PC-3 (cell line): ENCODE measurements at places on chromosomes 1 and 21. TPM values are rescaled to one million over a fixed set of nuclear protein-coding genes. Genes with fewer than 3 reads are reported as not detected.

PLEKHN1 gene
- total RNA-seq: 14.0 and 18.3 TPM in 2 replicates

SLC2A5 gene
- not detected in 2 replicates for total RNA-seq

FASLG gene
- 0.04 TPM in 1 of 2 replicates, not detected in the other for total RNA-seq

EPS8L3 gene
- not detected in 2 replicates for total RNA-seq

- peak; percentile 28 for DNase-seq
- H3K27me3 ChIP-seq: peaks cover 26% of the 10 kb centered on the region
- no peak overlapping the region for H3K4me3 ChIP-seq
- H3K4me1 ChIP-seq: no peaks in the 10 kb centered on the region
- H3K36me3 ChIP-seq: no peaks in the 10 kb centered on the region
Measured at GRCh38 chr1:18299441-18300338, 181.0 kb upstream of the KLHDC7A start.

DNA sequence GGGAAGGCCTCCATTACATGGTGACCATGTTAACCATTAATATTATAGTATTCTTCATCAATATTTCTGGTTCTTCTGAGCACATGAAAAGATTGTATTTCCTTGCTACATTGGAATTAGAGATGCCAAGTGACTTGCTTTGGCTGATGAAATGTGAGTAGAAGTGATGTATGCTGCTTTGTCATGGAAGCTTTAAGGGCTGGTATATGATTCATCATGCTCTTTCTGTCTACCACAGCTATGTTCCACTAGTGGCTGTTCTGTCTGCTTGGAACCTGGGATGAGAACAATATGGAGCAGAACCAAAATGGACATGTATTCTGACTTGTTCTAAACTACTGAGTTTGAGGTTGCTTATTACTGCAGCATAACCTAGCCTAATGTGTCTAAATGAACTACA is 163.3 kb downstream of the TM2D1 start:
- no peaks in the 10 kb centered on the region for H3K4me1 ChIP-seq
- no peak overlapping the region for H3K27ac ChIP-seq
- H3K4me3 ChIP-seq: no peak overlapping the region
- H3K27me3 ChIP-seq: no peaks in the 10 kb centered on the region

- no peaks in the 10 kb centered on the region for H3K27me3 ChIP-seq
- H3K36me3 ChIP-seq: no peaks in the 10 kb centered on the region
- H3K4me1 ChIP-seq: no peaks in the 10 kb centered on the region
- DNase-seq: no peak
- no peak overlapping the region for H3K4me3 ChIP-seq
- H3K27ac ChIP-seq: no peak overlapping the region
Measured at GRCh38 chr1:151130987-151131586, 15.3 kb downstream of the SEMA6C start.

DNA sequence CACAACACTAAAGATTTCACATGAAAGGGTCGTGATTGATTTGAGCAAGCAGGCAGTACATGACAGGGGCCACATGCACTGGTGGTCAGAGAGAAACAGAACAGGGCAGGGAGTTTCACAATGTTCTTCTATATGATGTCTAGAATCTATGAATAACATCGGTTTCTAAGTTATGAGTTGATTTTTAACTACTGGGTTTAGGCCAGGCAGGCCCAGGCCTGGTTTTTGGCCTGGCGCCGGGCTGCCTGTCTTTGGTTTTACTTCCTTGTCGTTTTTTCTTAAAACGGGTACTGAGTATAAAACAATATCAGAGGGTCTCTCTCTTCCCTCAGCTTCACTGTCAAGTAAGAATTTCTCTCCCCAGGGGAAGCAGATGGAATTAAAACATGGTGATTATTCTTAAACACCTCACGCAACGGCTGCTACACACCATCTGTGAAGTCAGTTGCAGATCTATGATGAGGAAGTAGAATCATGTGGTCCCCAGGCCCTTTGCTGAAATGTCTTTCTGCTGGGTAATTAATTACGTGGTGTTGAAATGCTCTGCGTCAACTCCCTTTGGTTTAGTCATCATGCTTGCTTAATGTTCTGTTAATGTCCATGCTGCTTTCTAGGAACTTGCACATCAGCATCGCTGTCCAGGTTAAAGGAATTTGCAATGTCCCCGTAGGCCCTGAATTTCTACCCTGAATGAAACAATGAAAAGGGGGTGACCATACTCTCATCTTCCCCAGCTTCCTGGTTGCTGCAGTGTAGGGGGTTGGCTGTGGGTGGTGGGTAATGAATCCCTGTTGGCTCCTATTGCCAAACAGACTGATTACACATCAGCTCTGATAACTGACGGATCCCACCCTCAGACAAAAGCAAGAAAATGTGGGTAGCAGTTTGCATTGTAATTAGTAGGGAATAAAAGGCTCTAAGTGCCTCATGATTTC is 70.3 kb downstream of the SERINC2 start:
- DNase-seq: no peak
- H3K27ac ChIP-seq: no peak overlapping the region
- no peaks in the 10 kb centered on the region for H3K36me3 ChIP-seq
- H3K4me1 ChIP-seq: no peaks in the 10 kb centered on the region

DNA sequence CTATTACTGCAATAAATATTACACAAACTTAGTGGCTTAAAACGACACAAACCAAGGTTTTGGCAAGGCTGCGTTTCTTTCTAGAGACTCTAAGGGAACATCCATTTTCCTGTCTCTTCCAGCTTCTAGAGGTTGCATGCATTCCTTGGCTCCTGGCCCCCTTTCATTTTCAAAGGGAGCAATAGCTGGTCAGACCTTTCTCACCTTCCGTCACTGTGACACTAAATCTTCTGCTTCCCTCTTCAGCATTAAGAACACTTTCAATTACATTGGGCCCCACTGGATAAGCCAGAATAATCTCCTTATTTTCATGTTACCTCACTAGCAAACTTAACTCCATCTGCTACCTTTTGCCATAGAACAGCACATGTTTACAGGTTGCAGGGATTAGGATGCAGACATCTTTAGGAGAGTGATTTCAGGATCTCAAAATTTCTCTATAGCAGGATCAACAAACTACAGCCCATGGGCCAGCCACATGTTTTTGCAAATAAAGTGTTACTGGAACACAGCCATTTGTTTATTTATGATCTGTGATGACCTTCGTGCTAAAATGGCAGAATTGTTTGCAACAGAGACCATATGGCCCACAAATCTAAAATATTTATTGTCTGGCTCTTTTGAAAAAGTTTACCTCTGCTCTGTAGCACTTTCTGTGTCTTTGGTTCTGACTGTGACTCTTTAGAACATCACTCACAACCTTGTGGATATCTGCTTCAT is 221.5 kb upstream of the SGIP1 start:
- H3K4me3 ChIP-seq: no peak overlapping the region
- no peaks in the 10 kb centered on the region for H3K36me3 ChIP-seq
- H3K27ac ChIP-seq: no peak overlapping the region
- H3K27me3 ChIP-seq: no peaks in the 10 kb centered on the region
- peaks cover 13% of the 10 kb centered on the region for H3K4me1 ChIP-seq

GRCh38 chr1:195939844-195940243 is 668.4 kb downstream of the KCNT2 start:
- no peak overlapping the region for H3K4me3 ChIP-seq
- no peaks in the 10 kb centered on the region for H3K27me3 ChIP-seq
- H3K27ac ChIP-seq: no peak overlapping the region
- no peaks in the 10 kb centered on the region for H3K4me1 ChIP-seq
- no peaks in the 10 kb centered on the region for H3K36me3 ChIP-seq
- DNase-seq: peak; percentile 42

DNA sequence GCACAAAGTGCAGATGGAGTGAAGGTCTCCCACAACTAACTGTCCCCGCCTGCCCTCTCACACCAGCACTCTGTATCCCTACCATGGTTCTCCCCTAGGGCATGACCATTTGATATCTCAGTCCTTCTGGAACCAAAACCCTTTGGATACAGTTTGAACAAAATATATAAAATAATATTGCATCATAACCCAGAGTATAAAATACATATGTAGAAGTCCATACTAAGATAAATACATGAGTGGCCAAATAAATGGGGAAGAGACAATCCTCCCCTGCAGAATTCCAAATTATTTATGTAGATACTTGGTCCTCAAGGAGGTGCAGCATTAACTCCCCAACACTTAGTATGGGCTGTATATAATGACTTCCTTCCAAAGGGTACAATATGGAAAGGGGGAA is 207.4 kb downstream of the RRAGC start:
- no peak overlapping the region for H3K4me3 ChIP-seq
- no peaks in the 10 kb centered on the region for H3K4me1 ChIP-seq
- no peak overlapping the region for H3K27ac ChIP-seq

DNA sequence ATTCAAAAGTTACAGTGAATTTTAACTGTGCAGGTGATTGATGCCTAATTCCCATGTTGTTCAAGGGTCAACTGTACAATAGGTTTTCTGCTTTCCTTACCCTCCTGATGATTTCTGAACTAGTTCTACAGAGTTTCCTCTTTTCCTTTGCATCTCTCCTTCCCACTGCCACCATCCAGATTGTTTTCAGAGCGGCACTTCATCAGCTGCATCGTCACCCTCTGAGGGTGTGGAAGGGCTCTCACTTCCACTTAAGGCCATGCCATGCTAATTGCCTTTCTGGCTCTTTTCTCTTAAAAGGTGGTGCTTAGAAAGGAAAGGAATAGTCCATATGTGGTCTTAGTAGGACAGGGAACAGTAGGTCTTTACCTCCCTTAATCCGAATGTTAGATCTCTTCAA is 39.1 kb downstream of the DISC1 start:
- H3K4me1 ChIP-seq: no peaks in the 10 kb centered on the region
- no peaks in the 10 kb centered on the region for H3K27me3 ChIP-seq
- DNase-seq: no peak
- H3K4me3 ChIP-seq: no peak overlapping the region

DNA sequence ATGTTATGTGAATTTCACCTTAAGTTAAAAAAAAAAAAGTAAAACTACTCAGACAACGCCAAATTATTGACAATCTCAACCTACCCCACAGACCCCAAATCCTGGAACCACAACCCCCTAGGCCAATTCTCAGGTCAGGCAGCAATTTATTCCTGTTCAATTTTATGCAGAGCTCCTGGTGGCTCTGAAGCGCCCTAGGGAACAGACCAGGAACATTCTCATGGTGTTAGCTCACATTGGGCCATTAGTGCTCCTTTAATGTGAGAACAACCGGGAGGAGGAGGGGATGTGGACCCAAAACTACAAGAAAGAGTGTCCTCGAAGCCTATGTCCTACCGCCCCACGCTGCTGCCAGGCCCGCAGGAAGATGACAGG is 403 bp upstream of the PSEN2 start:
- peak overlapping the region; percentile 13 for H3K27ac ChIP-seq
- H3K4me3 ChIP-seq: peak overlapping the region; percentile 81
- H3K36me3 ChIP-seq: no peaks in the 10 kb centered on the region
- peaks cover 52% of the 10 kb centered on the region for H3K4me1 ChIP-seq

DNA sequence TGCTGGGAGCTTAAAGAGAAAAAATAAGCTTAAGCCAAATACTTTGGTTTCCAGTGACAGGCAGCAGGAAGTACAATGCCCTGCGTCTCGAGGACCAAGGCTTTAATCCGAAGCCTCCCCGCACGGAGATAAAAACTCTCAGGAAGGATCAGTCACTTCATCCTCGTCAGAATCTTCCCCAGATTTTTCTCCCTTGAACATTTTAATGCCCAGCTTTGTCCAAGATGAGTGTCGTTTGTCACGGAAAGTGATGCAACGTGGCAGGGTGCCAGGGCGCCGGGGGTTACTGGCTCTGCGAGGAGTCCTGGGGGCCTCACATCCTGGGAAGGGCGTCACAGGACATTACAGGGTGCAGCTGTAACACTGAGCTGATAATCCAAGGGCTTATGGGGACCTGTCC is 25.2 kb upstream of the PCBP3 start:
- H3K36me3 ChIP-seq: no peaks in the 10 kb centered on the region
- H3K27me3 ChIP-seq: peaks cover 30% of the 10 kb centered on the region
- peaks cover 34% of the 10 kb centered on the region for H3K4me1 ChIP-seq
- peak overlapping the region; percentile 69 for H3K27ac ChIP-seq
- DNase-seq: no peak

- no peak for DNase-seq
- H3K27me3 ChIP-seq: no peaks in the 10 kb centered on the region
- no peak overlapping the region for H3K4me3 ChIP-seq
- peak overlapping the region; percentile 96 for H3K27ac ChIP-seq
Measured at GRCh38 chr1:19893687-19894086, 11.5 kb downstream of the OTUD3 start.

DNA sequence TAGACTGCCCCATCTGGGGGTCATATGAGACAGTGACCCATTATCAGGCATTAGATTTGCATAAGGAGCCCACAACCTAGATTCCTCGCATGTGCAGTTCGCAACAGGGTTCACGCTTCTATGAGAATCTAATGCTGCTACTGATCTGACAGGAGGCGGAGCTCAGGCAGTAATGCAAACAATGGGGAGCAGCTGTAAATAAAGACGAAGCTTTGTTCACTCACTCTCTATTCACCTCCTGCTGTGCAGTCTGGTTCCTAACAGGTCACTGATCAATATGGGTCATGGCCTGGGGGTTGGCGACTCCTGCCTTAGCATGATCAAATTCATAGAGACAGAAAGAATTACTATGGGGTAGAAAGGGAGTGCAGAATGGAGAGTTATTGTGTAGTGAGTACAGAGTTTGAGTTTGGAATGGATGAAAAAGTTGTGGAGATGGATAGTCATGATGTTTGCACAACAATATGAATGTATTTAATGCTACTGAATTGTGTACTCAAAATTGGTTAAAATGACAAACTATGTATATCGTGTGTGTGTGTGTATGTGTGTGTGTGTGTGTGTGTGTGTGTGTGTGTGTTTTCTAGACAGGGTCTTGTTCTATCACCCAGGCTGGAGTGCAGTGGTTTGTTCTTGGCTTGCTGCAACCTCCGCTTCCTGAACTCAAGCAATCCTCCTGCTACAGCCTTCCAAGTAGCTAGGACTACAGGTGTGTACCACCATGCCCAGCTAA is 42.2 kb downstream of the BTF3L4 start:
- H3K4me3 ChIP-seq: no peak overlapping the region
- H3K27ac ChIP-seq: no peak overlapping the region
- DNase-seq: no peak

- peak; percentile 34 for DNase-seq
- no peaks in the 10 kb centered on the region for H3K27me3 ChIP-seq
- H3K4me1 ChIP-seq: 0 out of 2 replicates have a peak, but pooled peaks cover 12% of the 10 kb centered on the region
- no peak overlapping the region for H3K4me3 ChIP-seq
- peaks cover 38% of the 10 kb centered on the region; the same call in 1 of the 2 replicates for H3K36me3 ChIP-seq
Measured at GRCh38 chr1:15939181-15940109, 36.5 kb downstream of the ZBTB17 start.

GRCh38 chr21:30831194-30831765 is 1.7 kb upstream of the KRTAP7-1 start:
- no peak overlapping the region for H3K4me3 ChIP-seq
- H3K36me3 ChIP-seq: no peaks in the 10 kb centered on the region
- H3K27me3 ChIP-seq: peaks cover 41% of the 10 kb centered on the region

DNA sequence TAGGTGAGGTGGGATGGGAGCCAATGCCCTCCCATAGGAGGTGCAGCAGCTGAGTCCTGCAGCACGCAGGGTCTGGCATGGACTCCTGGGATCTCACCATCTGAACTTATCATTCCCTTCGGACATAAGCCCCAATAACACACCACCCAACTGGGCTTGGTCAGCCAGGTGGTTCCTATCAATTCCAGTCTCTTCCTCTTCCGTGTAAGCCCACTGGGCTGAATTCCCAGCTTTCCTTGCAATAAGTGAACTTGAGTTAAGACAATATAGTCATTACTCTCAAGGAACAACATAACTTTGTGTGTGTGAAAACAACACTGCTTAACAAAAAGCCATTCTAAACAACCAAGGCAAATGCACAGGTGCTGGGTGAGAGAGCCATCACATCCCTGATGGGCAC is 86.6 kb upstream of the EDN2 start:
- H3K27me3 ChIP-seq: no peaks in the 10 kb centered on the region
- H3K4me1 ChIP-seq: peaks cover 4% of the 10 kb centered on the region; the same call in 1 of the 2 replicates
- H3K27ac ChIP-seq: no peak overlapping the region
- no peak for DNase-seq
